Osteoblast (primary cell): ENCODE measurements at places on chromosomes 2 and 18. TPM values are rescaled to one million over a fixed set of nuclear protein-coding genes. Genes with fewer than 3 reads are reported as not detected.

MALT1 gene
- total RNA-seq, result 53.6 and 55.7 TPM in 2 replicates

SCN3A gene
- 0.59 and 0.72 TPM in 2 replicates for total RNA-seq

UGT1A5 gene
- total RNA-seq, result not detected in 2 replicates

PHOSPHO2 gene
- 3.6 and 5.0 TPM in 2 replicates for total RNA-seq

ATP6V1B1 gene
- total RNA-seq, result 0.88 and 2.5 TPM in 2 replicates

SLC4A5 gene
- total RNA-seq, result 0.36 and 2.7 TPM in 2 replicates

HS1BP3 gene
- total RNA-seq, result 47.4 and 47.8 TPM in 2 replicates

RBM44 gene
- total RNA-seq, result 0.59 and 0.72 TPM in 2 replicates

FSIP2 gene
- total RNA-seq, result under 0.01 TPM in 2 replicates

DAW1 gene
- under 0.01 TPM in 1 of 2 replicates, not detected in the other for total RNA-seq

ACTG2 gene
- 0.72 TPM in 1 of 2 replicates, not detected in the other for total RNA-seq
